ENCODE measurements at places on chromosomes 1 and 21.

GRCh38 chr1:48873944-48874343 lies 97.3 kb upstream of the BEND5 start:
- DNase-seq: no peak

DNA sequence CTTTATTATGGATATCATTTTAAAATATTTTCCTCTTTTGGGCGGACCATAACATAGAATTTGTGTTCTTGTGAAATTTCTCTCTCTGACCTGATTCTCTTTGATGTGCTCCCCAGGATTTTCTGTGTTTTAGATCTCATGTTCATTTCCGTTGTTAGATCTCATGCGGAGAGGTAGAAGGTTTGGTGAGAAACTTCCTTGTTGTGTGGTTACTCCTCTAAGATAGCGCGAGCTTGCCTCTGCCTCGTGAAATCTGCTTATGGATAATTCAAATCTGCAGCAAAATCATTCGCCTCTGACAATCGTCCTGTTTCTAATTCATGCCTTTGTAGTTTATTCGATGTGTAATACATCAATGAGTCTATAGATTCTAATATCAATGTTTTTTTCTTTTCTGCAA lies 580.4 kb downstream of the USP25 start:
- no peak for DNase-seq

DNA sequence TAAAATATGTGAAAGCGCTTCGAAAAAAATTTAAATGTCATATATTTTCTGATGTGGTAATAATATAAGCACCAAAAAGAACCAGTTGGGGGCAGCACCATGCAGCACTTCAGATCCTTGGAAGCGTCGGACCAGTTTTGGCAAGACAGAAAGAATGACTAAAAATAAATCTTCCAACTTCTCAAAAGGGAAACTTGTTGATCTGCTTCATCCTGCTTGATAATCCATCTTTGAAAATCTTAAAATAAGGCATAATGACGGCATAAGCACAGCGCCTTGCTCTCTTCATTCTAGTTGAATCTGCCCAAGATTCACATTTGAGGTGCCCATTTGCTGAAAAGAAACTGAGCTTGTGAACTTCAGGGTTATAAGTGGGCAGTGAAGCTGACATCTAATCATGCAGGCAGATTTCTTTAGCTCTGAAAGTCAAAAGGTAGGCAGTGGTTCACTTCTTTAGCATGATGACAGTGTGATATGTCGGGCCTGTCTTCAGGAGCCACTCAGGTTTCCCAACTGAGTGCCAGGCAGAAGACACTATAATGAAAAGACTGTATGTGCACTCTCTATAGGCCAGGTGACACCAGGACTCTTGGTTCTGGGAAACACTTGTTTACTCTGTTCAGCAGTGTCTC lies 19.8 kb upstream of the MUTYH start:
- no peak for DNase-seq

DNA sequence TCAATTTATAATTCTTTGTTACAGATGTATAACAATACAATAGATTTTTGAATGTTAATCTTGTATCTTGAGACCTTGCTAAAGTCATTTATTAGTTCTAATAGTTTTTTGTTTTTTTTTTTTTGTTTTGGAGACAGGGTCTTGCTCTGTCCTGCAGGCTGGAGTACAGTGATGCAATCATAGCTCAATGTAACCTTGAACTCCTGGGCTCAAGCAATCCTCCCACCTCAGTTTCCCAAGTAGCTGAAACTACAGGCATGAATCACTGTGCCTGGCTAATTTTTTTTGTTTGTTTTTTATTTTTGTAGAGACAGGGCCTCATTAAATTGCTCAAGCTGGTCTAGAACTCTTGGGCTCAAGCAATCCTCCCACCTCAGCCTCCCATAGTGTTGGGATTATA lies 26.2 kb upstream of the DIPK1A start:
- no peak for DNase-seq

GRCh38 chr1:214707306-214708087 lies 104.5 kb downstream of the CENPF start:
- DNase-seq: no peak

GRCh38 chr1:169460191-169460833 lies 25.4 kb downstream of the SLC19A2 start:
- DNase-seq: no peak

DNA sequence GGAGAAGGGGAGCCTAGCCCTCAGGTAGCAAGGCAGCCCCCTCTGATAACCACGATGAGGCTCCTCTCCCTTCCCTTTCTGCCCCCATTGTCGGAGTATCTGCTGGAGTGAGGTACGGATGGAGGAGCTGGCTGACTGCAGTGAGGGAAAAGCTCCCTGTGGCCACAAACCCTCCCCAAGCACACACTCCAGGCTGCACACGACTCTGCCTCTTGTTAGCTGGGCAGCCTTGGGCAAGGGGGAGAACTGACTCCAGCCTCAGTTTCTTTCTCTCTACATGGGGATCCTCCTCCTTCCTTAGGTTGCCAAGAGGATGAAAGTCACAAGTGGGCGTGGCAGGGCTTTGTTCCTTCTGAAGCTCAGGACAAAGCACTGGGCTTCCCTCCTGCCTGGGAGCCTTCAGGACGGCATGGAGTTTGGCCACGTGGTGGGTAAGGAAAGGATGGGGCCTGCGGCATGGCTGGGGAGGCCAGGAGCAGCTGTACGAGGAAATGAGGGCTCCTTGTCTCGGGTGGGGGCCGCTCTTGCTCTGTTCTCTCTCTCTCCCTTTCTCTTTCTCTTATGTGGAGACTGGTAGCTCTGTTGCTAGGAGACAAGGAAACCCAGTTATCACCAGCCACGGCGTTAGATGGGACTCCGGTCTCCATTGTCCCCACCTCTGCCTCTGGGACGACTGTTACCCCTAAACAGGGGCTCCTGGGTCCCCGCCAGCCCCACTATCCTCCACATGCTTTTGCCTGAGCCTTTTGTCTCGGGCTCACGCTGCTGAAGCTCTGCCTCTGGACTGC lies 39.7 kb downstream of the LRP8 start:
- DNase-seq: no peak

DNA sequence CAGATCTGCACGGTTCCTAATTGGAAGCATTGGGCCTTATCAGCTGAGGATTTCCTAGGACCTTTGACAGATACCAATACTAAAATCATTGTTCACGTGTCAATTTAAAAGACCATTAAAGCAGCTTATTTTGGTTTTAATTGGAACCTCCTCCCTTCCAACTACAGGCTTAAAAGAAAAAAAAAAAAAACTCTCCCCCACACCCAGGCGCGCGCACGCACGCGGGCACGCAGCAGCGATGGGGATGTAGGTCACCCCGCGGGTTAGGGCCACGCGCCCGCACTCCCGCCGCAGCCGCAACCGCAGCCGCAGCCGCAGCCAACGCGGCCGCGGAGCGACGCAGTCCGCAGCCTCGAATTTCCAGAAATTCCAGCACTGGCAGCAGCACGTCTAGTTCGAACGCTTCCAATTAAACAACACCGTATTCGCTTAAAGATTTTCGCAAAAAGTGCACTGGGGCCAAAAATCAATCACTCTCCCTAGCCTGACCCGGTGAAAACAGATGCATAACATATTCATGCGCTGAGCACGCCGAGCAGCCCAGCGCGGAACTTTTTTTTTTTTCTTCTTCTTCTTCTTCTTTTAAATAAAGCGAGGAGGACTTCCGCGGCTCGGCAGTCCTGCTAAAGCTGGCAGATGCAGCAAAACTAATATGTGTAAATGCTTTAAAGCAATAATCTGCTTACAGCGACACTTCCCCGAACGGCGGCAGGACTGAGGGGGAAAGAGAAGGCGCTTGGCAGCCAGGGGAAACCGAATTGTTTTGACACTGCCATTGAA lies 13.3 kb upstream of the BARHL2 start:
- DNase-seq: no peak

DNA sequence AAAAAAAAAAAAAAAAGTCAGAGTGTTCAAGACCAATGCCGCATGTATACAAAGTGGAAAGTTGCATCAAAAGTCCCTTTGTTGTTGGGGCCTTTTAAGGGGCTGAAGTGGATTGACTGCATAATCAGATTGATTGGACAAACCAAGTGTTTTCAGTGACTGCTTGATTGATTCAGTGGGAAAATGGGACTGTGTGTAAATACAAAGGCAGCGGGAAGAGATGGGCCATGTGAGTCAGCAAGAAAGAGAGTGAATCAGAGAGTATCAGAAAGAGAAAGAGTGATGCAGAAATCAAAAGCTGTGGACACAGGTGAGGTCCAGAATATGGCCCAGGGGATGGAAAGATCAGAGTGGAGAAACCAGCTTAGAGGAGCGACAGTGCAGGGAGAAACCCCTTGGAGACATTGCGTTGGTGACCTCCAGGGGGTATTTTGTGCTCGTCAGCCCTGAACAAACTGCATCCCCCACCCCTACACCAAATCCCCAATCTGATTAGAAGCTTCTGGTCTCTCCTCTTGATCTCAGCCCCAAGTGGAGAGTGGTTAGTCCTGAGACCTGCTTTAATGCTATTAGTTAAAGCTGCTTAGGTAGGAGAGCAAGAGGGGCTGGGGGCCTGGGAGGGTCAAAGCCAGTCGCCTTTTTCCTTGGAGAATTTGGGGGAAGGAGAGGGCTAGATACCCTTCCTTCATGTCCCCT lies 5.1 kb upstream of the ETV3L start:
- DNase-seq: no peak

DNA sequence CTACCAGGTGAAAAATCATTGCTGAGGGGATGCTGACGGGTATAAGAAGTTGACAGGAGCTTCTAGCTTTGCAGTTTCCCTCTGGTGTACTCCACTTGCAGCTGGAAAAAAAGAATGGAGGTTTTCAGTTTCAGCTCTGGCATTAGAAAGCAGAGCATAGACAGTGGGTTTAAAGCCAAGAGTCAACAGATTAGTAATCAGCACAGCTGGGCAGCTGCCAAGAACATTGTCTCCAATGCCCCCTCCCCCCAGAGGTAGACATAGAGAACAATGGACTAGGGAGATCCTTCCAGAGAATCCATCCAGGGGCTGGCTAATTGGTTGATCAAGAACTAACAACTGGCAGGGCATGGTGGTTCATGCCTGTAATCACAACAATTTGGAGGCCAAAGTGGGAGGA lies 10.1 kb upstream of the ZBTB8B start:
- no peak for DNase-seq

GRCh38 chr1:27552911-27553420 lies 51.0 kb downstream of the AHDC1 start:
- DNase-seq: no peak
